ENCODE measurements at places on chromosomes 1 and 21.

- DNase-seq: no peak
Observed at GRCh38 chr1:33180226-33180910, 1.5 kb downstream of the TRIM62 start.

DNA sequence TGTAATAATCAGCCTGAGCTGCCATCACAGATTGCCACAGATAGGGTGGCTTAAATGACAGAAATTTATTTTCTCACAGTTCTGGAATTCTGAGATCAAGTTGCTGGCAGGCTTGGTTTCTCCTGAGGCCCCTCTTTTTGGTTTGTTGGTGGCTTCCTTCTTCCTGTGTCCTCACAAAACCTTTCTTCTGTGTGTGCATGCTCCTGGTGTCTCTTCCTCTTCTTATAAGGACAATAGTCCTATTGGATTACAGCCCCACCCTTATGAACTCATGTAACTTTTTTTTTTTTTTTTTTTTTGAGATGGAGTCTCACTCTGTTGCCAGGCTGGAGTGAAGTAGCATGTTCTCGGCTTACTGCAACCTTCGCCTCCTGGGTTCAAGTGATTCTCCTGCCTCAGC lies 41.0 kb upstream of the F3 start:
- DNase-seq: no peak

DNA sequence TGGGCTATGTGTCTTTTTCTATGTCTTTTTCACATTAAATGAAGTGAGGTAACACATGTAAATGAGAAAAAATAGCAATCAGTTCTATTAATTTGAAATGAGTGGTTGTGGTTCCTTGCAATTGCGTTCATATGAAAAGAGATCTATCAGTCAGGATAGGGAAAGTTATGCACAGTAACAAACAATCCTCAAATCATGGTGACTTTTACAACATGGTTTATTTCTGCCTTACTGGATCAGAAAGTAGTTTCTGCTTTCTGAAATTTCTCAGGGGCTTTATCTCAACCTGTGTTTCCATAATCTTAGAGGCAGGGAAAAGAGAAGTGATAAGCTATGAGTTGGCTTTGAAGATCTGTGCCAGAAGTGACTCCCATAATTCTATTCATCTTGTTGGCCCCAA lies 39.0 kb downstream of the DOP1B start:
- DNase-seq: no peak

- no peak for DNase-seq
Observed at GRCh38 chr1:161307892-161308638, 1.7 kb downstream of the MPZ start.

DNA sequence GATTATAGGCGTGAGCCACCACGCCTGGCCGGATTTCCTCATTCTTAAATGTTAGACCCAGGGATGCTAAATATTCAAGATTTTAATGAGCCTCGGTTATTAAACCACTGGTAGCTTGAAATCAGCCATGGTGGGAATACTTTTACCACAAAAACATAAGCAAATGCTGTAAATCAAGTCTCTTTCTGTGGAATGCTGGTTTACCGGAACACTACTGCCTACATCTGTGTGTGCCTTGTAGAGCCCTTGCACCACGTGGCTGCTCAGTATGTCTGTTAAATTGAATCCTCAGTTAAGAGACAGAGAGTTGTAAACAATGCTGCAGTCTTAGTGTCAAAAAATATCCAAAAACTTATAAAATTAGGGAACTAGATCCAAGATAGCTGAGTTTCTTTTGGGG lies 26.8 kb upstream of the CNN3 start:
- DNase-seq: no peak

All from NCI-H2171 treated with DMSO at 0.1 percent for 48 hours (cell line).